ENCODE measurements at places on chromosomes 4 and X.

DNA sequence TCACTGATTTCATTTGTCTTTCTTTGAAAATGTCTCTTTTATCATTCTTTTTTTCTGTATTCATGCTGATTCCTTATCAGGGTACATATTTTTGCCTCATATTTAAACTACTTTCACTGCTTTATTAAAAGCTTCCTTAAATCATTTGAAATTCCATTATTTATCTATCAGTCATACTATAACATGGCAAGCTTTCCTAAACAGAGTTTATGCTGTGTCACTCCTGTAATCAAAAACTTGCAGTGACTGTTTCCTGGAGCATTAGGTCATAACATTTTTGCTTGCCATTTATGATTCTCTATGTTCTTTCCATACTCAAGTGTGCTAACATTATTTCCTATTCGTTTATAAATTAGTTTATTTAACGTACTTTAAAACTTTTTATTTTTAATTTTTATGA lies 203.7 kb downstream of the BMPR1B start:
- DNase-seq: no peak

DNA sequence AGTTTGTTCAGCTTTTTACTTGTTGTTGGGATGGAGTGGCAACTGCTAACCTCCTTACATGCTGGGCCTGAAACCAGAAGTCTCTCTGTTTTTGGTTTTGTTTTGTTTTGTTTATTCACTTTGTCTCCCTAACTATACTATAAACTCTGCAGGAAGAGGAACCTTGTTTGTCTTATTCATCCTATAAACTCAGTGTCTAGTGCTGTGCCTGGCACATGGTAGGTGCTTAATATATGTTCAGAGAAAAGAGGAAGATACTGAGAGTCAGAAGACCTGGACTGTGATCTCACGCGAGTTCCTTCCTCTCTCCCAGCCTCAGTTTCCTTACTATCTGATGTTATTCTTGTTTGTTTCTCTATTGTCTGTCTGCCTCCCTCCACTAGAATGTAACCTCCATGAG lies 71.3 kb downstream of the PRPS1 start:
- DNase-seq: no peak

DNA sequence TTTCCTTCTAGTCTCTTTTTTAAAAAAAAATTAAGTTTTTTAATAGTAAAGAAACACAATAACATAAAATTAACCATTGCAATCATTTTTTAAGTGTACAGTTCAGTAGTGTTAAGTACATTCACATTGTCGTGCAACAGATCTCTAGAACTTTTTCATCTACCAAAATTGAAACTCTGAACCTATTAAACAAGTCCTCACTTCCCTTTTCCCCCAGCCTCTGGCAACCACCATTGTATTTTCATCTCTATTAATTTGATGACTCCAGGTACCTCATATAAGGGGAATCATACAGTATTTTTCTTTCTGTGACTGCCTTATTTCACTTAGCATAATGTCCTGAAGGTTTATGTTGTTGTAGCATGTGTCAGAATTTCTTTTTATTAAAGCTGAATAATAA lies 31.8 kb downstream of the MSL3 start:
- no peak for DNase-seq

GRCh38 chrX:24332878-24333277 lies 19.0 kb upstream of the SUPT20HL2 start:
- DNase-seq: no peak

DNA sequence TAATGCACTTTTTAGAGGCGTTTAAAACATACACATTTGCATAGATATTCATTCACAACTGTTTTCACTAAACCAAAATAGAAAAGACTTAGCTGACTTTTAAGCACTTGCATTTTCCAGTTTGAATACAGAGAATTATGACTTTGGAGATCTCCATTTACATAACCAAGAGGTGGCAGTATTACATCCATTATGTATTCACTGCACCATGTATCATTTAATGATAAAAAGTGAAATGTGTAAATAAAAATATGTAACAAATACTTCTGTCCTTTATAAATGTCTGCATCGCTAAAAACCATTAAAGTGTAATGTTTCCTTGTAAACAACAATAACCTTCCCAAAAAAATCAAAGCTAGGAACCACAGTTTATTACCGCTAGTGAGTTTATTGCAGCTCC lies 413.2 kb downstream of the FGF13 start:
- DNase-seq: no peak

DNA sequence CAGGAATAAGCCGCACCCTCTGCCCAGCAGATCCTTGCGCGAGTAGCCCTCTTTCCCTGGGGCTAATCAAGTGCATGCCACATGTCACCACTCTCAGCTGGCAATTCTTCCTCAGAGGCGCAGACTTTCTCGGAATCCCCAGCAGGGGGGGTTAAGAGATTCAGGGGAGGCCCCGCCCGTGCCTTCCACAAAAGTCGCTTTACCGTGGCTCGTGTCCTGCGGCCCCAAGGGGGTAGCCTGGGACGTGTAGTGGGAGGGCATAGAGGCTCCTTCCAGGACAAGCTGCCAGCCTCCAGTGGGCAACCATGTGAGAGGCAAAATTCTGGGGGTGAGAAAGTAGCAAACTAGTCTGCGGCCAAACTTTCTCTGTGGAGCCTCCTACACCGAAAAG lies 652 bp downstream of the SRPX start:
- no peak for DNase-seq

- DNase-seq: no peak
Measured at GRCh38 chr4:186260504-186261448, 5.2 kb upstream of the F11 start.

DNA sequence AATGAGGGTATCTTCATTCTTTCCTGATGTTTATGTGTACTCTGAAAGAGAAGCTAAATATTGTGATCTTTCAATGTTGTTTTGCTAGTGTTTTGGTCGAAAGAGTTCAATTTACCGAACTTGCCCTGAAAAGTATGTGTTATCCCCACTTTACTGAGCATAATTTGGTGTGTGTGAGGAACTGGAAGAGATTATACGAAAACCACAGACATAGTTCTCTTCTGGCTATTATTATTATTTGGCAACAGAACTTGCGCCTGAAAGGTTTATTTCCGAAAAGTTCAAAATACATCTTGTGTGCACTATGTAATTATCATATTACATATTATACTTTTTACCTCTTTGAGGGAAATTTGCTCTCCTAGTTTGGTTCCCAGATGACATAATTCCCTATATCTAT lies 232.5 kb upstream of the INTU start:
- DNase-seq: no peak

- DNase-seq: no peak
Measured at GRCh38 chr4:84319124-84319523, 180.0 kb downstream of the NKX6-1 start.

GRCh38 chr4:61727286-61727685 lies 527.2 kb downstream of the ADGRL3 start:
- DNase-seq: no peak

GRCh38 chr4:184255871-184256642 lies 38.4 kb upstream of the ENPP6 start:
- no peak for DNase-seq

GRCh38 chr4:169094656-169095231 lies 84.7 kb upstream of the CBR4 start:
- no peak for DNase-seq

GRCh38 chrX:107571296-107571998 lies 56.9 kb upstream of the PRPS1 start:
- no peak for DNase-seq

GRCh38 chrX:30887721-30888120 lies 1.3 kb downstream of the TAB3 start:
- peak; percentile 14 for DNase-seq

DNA sequence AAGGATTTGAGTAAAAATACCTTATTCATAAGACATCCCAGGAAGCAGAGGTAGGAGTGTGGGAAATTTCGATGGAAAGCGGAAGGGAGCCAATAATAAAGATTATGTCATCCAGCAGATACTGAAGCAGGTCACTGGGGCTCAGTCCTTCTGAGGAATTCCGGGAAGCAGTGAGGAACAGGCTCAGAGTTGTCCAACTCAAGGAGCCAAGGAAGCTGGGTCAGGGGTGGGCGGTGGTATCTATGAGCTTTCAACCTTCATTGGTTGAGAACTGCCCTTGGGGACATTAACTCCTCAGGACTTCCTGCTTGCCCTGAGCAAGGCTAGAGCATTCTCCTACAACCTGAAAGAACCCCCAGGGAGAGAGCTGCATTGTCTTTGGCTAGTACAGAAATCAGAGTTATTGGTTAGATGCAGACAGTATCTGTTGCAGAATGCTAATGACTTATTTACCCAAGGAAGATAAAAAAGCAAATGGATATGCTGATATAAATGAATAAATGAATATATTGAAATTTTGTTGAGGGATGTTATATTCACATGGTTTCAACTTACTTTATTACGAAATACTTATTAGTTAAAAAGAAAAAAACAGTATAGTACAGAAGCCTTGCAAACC lies 68.2 kb downstream of the DMP1 start:
- no peak for DNase-seq

- no peak for DNase-seq
Measured at GRCh38 chr4:184331268-184331995, 113.8 kb upstream of the ENPP6 start.

- no peak for DNase-seq
Measured at GRCh38 chr4:113756005-113756410, 5.5 kb downstream of the CAMK2D start.

DNA sequence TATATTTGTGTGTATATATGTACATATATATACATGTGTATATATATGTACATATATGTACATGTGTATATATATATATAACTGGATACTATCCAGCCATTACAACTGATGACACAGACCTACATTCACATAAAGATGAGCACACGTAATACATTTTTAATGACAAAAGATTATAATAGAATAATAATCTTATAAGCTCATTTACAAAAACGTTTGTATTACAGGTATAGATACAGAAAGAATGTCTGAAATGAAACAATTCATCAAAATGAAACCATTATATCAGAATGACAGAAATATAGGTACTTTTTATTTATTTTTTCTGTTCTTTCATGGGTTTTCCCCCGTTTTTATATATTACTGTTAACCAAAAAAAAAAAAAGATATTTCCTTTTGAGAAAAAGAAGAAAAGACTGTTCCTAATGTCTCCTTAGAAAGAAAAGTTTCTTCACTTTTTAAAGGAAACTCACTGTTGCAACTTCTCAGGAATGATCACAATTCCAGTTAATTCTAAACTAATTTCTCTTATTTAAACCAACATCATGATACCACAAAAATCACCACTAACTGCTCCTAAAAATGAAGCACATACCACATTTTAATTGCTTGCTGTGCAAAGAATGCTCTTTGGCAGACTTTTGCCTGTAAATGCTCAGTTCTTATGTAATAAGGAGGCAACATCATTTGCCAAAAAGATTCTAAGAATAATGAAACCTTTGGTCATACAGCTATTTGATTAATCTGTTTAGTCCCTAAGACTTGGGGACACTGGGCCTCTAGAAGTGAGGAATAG lies 18.9 kb downstream of the LEF1 start:
- DNase-seq: no peak

GRCh38 chr4:8287343-8288280 lies 18.1 kb downstream of the HTRA3 start:
- DNase-seq: no peak

GRCh38 chr4:138458751-138459150 lies 216.6 kb upstream of the SLC7A11 start:
- DNase-seq: no peak

DNA sequence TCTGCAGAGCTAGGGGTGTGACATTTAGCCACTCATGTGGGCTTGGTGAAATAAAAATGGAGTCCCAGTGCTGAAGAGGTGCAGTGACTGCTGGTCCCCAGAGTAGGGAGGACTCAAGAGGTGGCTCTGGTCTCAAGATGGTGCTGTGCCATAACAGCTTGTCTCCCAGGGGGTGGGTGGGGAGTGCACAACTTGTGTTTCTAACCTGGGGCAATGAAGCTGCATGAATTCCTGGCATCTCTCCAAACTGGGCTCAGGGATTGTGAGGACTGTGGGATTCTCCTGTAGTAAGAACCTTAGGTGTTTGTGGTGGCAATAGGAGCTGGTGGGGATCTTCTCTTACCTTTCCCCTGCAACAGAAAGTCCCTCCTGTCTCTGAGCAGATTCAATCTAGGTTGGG lies 278.9 kb upstream of the SFRP2 start:
- DNase-seq: no peak

GRCh38 chr4:153013202-153013977 lies 77.3 kb downstream of the FHDC1 start:
- DNase-seq: no peak

DNA sequence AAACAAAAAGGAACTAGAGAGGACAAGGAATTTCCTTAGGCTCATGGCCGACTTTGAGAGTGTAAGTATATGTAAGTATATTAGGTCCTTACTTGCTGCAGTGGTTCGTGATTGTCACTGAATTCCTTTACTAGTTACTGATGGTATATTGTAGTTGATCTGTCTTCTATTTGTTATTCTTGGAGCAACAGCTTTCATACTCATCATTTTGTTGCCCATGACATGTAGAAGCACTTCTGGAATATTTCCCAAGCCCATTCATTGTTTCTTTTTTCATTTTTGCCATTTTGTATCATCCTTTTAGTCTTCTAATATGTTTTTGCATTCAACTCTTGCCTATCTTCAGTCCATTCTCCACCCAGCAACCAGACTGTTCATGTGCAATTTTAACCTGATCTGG lies 170.0 kb downstream of the ARHGAP10 start:
- DNase-seq: no peak

DNA sequence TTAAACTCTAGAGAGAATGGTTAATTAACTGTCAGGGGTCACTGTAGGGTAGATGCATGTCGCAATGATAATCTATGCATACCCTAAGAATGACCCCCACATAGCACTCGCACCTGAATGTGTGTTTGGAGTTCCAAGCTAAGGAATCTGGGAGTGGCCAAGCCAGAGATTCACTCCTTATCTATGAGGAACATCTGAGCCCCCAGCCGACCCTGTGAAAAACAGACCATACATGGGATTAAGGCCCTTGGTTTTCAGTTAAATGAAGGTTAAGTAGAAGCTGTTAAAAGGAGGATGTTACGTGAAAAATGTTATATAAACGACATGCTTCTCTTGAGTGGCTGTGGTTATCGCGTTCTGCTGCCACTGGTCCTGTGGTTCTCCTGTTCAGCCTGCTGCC lies 147.2 kb downstream of the RELL1 start:
- no peak for DNase-seq

DNA sequence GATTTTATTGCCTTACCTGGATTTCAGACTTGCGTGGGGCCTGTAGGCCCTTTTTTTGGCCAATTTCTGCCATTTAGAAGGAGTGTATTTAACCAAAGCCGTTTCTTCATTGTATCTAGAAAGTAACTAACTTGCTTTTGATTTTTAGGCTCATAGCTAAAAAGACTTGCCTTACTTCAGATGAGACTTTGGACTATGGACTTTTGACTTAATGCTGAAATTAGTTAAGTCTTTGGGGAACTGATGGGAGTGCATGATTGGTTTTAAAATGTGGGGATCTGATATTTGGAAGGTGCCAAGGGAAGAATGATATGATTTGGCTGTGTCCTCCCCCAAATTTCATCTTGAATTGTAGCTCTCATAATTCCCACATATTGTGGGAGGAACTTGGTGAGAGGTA lies 7.7 kb upstream of the UGT2B10 start:
- no peak for DNase-seq

Measured in activated CD4-positive, alpha-beta T cell treated with anti-CD3 and anti-CD28 coated beads, Interleukin-2, amount 50 U/mL, for 24 hours (primary cell).